Parietal lobe (tissue), 2 donors: ENCODE measurements at places on chromosomes 11 and 22. TPM values are rescaled to one million over a fixed set of nuclear protein-coding genes. Genes with fewer than 3 reads are reported as not detected.

Gene PKNOX2
- total RNA-seq: 13.1 TPM

Gene HBB
- 141 TPM for total RNA-seq

Gene BIRC2
- 136 TPM for total RNA-seq

Gene VSIG10L2
- total RNA-seq: not detected

Gene CBX7
- total RNA-seq: 12.5 TPM

Gene SLC17A6
- total RNA-seq: 17.2 TPM
